AG04450 (cell line): ENCODE measurements at places on chromosomes 2 and 18. TPM values are rescaled to one million over a fixed set of nuclear protein-coding genes. Genes with fewer than 3 reads are reported as not detected.
A peak's percentile ranks its signal among the peaks of the same experiment; 100 is the strongest.

GRCh38 chr2:18094277-18094676 is 215.8 kb downstream of the KCNS3 start:
- DNase-seq: no peak

DNA sequence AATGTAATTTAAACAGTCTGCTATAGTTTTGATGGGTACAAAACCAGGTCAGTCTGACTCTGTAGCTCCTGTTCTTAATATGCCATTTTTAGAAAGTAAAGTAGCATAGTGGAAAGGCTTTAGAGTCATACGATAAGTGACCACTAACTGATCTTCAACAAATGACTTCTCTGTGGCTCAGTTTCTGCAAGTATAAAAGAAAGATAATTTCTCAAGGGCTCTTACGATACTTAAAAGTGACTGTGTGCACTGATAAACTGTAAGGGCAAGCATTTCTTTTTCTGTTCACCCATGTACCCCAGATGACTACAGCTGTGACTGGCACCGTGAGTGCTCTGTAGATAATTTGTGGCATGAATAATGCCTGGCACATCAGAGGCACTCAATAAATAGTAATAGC is 178.7 kb downstream of the LCLAT1 start:
- no peak for DNase-seq

DNA sequence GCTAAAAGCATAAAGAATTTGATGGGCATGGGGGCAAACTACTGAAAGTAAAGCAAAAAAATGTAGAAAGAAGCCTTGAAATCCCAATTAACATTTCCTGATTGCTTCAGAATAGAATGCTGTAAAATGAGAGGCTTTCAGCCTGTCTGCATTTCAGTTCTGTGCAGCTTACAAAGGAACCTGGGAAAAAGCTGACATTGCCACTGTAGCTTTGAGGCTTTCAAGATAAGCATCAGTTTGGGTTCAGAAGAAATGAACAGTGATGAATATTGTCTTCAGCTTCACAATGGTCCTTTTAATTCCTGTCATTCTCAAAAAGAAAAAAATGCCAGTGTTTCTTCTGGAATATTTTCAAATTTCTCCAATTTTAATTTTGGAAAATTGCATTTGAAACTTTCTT is 242.7 kb downstream of the LRRTM1 start:
- DNase-seq: no peak

DNA sequence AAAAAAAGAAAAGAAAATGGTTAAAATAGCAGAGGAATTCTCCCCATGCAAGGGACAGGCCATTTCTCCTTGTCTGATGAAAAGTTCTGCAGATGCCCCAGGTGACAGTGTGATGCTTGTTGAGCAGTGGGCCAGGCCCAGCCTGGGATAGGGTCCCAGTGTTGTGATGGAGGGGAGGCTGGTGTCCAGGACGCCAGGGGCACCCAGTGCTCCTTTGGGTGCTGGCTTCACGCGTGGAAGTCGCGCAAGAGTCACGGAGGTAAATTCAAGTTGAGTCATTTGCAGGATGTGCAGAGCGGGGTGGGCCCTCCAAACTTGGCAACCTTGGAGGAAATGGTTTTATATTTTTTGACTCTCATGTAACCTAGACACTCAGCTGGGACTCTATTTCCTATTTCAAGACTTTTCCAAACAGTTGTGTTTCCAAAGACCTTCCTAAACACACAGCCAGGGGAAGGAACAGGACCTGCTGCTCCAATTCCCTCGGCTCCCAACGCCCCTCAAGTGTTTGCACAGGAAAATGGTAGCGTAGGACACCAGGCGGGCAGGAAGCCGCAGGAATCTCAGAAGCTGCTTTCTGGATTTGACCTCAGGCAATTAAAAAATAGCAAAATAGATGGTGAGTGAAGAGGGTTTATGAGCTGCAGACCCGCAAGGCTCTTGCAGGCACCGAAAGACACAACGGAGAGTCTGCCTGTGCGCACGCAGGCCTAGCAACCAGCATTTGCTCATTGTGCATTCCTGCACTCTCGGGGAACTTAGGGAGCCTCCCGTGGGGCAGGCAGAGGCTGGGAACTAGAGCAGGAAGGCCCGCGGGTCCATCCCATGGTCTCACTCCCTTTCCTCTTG is 107.1 kb upstream of the ODC1 start:
- no peak for DNase-seq

SCN7A gene
- 7.0 and 9.8 TPM in 2 replicates for polyA plus RNA-seq

DNA sequence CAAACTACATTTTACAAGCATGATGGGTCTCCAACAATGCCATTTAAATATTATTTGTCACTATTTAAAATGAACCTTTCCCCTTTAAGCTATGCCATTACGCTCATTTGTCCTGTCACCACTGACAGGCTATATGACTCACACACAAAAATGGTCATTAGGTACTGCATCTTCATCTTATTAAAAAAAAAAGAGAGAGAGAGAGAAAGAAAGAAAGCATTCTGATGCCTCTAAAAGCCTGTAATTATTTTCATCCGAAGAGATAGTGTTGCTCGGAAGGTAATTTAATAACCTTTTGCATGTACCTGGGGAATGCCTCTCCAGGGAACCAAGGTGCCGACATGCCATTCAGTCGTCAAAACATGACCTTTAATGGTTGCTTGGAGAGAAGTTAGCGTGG is 226.7 kb downstream of the ARHGAP15 start:
- no peak for DNase-seq

GRCh38 chr2:232984451-232985207 is 28.4 kb downstream of the NGEF start:
- no peak for DNase-seq

- peak; percentile 50 for DNase-seq
Observed at GRCh38 chr2:198374375-198375082, 570.1 kb downstream of the PLCL1 start.
